ENCODE measurements at places on chromosomes 11 and 22. TPM values are rescaled to one million over a fixed set of nuclear protein-coding genes. Genes with fewer than 3 reads are reported as not detected.

Gene CYB5R2
- 23.5 TPM for polyA plus RNA-seq

Gene SLC17A6
- not detected for polyA plus RNA-seq

Gene CD6
- 0.44 TPM for polyA plus RNA-seq

Gene GAS2L1
- polyA plus RNA-seq = 9.8 TPM

Gene STK33
- 11.9 TPM for polyA plus RNA-seq

Gene FXYD2
- 1.7 TPM for polyA plus RNA-seq

Gene GPR137
- 23.2 TPM for polyA plus RNA-seq

Gene GRM5
- polyA plus RNA-seq = not detected

Gene MAP6
- polyA plus RNA-seq = 6.0 TPM

Gene MMP1
- 0.25 TPM for polyA plus RNA-seq

Gene CARD16
- 27.1 TPM for polyA plus RNA-seq

Gene IL17REL
- polyA plus RNA-seq = 0.05 TPM

Gene TRIM51G
- not detected for polyA plus RNA-seq

Gene ROBO4
- 12.0 TPM for polyA plus RNA-seq
